LoVo (cell line): ENCODE measurements at places on chromosomes 5 and 9.

GRCh38 chr9:131098391-131099101, 2.2 kb downstream of the AIF1L start:
- no peak for DNase-seq

DNA sequence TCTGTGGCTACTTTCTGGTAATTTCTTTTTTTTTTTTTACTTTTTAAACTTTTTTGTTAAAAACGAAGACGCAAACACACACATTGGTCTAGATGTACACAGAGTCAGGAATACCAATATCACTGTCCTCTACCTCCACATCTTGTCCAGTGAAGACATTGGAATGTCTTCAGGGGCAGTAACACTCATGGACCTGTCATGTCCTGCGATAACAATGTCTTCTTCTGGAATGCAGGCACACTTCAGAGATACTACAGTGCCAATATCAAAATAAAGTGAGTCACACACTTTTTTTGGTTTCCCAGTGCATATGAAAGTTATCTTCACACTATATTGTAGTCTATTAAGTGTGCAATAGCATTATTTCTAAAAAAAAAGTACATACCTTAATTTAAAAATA, 175.9 kb downstream of the ARRDC3 start:
- DNase-seq: no peak

DNA sequence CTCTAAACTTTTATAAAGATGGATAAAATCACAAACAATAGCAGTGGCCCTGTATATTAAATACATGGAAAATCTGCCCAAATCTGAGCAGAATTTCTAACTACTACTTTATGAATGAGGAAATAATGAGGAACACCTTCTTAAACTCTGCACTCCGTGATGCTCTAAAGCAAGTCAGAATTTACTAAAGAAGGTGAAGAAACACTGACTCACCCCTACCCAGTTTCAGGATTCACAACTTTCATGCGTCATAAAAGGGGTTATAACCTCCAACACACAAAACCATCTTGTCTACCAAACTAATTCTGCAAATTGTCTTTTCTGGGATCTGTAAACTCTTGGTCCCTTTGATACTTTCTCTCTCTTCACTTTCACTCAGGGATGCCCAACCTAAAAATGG, 561.1 kb upstream of the ACO1 start:
- DNase-seq: no peak

- DNase-seq: no peak
Observed at GRCh38 chr5:3862906-3863305, 267.3 kb downstream of the IRX1 start.

DNA sequence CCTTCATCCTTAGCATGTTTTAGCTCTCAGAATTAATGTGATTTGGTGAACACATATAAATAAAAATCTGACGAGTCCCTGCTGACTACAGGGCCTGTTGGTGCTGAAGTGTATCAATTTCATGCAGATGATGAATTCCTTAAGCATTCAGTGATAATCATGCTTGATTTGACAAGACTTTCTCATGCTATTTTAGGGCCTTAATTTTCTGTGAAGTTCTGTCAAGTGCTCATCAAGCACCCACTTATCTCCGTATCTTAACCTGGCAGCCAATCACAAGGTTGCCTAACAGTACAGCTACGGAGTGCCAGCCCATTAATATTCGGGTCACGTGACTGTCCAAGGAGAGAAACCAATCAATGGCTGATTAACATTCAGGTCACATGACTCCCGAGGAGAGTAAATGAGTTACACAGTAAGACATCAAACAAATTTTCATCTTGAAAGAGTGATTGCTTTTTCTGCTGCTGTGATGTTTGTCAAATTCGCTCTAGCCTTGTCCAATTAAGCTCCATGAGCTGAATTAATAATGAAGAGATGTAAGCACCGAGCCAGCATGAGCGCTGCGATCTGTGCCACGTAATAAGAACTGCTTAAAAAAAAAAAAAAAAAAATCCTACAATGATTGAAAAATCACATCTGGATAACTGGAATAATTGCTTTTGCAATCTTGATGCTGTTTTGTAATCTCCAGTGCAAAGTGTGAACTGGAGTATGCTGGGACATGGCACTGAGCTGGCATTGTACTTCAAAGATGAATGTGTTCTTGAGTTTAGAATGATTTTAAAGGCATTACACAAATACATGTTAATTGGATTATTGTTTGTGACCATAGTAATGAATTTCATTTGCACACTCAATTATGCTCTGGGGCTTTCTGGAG, 104.3 kb upstream of the SPATA31D4 start:
- no peak for DNase-seq

- DNase-seq: no peak
Observed at GRCh38 chr5:10432059-10433008, 9.3 kb upstream of the ROPN1L start.
